ENCODE measurements at places on chromosomes 6 and 20.

- no peak for DNase-seq
These were observed 144.9 kb downstream of the AIG1 start for GRCh38 chr6:143205585-143205984.

GRCh38 chr6:166834049-166834448 is 122.3 kb downstream of the RNASET2 start:
- no peak for DNase-seq

DNA sequence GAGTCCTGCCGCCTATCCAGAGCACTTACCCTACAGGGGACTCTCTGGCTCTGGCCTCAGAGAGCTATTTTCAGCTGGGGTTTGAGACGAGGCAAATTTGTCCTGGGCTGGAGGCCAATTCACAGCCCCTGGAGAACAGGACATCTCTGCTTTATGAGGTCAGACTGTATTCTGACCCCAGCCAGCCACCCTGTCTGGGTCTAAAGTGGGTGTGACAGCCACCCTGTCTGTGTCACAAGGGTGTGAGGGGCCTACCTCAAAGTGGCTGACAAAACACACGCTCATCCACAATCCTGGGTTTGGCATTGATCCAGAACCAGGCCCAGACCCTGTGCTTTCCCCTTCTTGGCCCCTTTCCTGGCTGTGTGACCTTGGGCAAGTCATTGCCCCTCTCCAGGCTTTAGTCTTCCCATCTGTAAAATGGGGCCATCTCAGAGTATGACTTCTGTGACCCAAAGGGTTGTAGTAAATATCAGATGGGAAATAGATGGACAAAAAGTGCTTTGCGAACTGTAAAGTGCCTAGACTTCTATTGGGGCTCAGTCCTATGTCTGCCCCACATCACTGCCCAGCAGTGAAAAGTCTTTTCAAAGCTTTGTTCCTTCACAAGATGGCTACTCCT is 44.1 kb upstream of the TGM2 start:
- DNase-seq = no peak

DNA sequence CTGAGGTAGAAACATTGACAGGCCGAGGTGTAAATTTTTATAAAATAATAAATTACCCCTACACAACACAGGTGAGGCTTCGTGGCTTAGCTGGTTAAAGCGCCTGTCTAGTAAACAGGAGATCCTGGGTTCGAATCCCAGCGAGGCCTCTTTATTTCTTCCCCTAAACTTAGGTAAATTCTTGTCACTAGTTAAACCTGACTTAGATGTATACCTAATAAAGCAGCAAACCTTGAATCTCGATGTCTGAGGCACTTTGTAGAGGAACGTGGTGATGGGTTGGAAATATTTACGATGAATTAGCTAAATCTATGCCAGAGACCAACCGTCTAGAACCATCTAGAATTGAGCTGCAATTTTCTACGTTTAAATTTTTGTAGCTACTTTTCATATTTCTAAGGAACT is 185.6 kb downstream of the OR2B2 start:
- DNase-seq = no peak

GRCh38 chr6:11944111-11944510 is 68.0 kb upstream of the HIVEP1 start:
- DNase-seq = no peak

DNA sequence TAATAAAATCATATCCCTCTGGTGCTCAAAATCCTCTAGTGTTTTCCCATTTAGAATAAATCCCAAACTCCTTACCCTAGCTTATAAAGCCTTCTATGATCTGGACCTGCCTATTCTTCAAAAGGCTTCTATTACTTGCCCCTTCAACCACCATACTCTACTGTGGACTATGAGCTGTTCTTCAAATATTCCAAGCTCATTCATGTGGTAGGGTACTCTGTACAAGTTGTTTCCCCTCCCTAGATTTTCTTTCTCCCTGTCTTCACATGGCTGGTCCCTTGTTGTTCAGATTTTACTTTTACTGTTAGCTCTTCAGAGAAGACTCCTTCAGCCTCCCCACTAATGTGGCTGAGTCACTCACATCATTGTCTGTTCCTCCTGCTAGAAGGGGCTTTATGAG is 193.2 kb downstream of the OGFRL1 start:
- no peak for DNase-seq

All from COR-L47 (cell line).